ENCODE measurements at places on chromosomes 13 and 19.

GRCh38 chr13:27018882-27019281, 152.7 kb downstream of the USP12 start:
- no peak for DNase-seq

- DNase-seq: no peak
Measured at GRCh38 chr13:24107955-24108614, 52.4 kb upstream of the SPATA13 start.

DNA sequence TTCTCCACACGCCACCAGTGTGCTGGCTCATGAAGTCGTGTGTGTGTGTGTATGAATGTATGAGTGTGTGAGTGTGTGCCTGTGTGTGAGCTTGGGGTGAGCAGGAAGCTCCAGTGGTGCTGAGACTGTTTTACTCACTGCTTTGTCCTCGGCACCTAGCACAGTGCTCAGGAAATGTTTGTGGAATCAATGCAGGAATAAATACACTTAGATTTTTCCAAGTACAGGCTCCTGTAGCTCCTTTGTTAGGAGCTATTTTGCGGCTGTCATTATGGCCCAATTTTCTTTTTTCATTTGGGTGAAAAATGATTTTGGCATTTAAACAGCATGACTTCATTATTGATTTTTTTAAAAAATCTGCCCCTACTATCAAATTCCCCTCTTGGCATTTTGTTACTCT, 193.5 kb upstream of the KL start:
- no peak for DNase-seq

- DNase-seq: no peak
Measured at GRCh38 chr19:54339646-54340358, 840 bp upstream of the LILRA4 start.

DNA sequence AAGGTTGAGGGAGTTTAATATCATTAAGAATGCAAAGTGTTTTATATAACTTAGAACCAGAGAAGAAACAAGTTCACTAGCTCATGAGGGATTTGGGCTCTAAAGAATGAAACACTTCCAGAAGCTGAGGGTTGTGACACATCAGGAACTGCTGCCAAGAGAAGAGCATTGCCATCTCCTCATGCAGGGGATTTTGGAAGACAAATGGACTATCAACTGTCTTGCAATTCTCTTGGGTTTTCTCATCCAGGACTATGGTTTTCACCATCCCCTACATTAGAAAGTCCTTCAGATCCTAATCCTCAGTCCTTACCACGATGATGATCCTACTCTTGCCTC, 59.7 kb upstream of the KL start:
- no peak for DNase-seq

GRCh38 chr13:99907038-99907437, 64.5 kb downstream of the ZIC5 start:
- no peak for DNase-seq

- peak; percentile 87 for DNase-seq
Measured at GRCh38 chr19:2015608-2015950, at the start of gene BTBD2. Gene BTBD2, minus strand, starts transcription at chr19:2015714. Its CDS starts 11 bp downstream, at chr19:2015703.

DNA sequence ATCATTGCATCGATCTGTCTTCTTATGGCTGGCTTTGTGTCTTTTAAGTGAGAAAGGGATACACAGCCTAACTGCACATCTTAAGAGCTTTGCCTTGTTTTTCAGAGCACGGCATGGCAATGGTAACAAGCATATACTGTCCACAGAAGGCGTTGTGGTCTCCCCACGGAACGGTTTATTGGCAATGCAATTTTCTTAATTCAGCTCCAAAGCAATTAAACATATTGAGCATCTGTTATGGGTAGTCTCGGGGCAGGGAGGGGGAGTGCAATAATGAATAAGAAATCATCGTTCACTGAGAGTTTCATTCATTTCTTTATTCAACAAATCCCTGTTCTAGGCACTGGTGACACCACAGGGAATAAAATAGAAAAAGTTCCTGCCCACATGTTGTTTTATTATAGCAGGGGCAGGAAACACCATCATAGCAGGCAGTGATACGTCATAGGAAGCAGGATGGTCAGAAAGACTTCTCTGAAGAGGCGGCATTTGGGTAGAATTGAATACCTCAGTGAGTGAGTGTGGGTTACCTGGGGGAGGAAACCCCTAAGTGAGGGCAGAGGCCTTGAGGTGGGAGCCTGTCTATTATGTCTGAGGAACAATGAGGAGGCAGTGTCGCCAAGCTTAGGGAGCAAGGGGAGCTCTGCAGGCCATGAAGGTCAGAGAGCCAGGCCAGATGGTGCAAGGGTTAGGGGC, 185.7 kb upstream of the KL start:
- DNase-seq: no peak

DNA sequence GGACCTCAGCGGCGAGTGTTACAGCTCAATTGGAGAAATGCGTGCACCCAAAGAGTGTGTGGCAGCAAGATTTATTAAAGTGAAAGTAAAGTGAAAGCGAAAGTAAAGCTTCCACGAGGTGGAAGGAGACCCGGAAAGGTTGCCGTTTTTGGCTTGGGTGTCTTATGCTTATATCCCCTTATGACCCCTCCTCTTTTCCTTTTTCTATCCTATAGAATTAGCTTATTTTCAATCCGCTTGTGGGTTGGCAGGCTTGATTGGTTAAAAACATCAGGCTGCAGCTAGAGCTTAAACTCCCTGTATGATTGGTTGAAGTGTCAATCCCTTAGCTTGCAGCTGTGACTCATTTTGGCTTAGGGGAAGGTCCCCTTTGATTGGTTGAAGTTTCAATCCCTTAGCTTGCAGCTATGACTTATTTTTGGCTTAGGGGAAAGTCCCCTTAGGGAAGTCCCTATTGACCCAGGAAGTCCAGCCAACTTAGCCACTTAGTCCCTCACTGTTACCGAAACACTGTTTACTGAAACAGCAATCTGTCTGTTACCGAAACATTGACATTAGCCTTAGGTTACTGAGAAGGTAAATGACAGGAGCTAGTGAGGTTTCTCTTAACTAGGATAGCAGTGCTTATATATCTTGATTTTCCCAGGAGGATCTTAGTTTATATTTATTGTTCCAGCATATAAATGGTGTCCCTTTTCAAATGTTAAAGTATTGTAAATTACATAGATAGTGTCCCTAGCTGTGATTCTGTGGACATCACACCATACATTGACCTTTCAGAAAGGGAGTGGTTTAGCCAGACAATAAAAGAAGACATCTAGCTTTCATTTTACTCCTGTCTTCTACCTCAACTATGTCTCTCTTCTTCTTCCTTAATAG, 575.8 kb downstream of the DACH1 start:
- DNase-seq: peak; percentile 11

DNA sequence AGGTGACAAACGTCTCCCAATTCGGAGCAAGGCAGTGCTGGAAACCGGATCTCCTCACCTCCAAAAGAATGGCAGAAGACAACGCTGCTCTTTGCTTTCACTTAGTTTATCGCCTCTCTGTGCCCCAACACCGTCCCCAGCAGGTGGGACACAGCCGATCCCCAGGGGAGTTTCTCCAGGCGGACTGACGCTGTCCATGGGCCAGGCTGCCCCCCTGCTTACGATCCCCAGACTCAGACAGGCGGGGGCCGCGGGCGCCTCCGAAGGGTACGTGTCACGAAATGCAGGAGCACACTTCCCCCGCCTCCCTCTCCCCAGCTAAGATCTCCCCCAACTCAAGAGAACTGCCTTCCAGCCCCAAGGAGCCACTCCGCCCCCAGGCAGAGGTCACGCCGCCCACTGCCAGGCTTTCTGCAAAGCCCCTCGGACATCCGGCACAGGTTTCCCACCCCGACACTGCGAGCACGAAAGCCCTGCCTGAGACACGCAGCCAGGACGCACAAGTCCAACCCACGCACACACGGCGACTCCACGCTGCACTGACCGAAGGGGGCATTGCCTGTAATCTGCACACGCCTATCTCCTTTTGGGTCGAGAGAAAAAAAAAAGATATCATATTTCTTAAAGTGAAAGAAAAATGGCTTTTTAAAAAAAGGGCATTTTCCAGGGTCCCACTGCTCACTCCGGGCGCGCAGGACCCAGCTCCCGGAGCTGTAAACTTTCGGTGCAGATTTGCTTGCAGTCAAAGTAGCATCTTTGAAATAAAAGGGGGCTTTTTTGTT, 2.0 kb downstream of the SPRY2 start:
- DNase-seq: peak; percentile 87

GRCh38 chr19:3690551-3691371, 9.5 kb downstream of the PIP5K1C start:
- no peak for DNase-seq

Measured in fibroblast of pulmonary artery (primary cell).